ENCODE measurements at places on chromosomes 11 and 22.

GRCh38 chr11:6650980-6651379 is 4.6 kb downstream of the DCHS1 start:
- DNase-seq = no peak

DNA sequence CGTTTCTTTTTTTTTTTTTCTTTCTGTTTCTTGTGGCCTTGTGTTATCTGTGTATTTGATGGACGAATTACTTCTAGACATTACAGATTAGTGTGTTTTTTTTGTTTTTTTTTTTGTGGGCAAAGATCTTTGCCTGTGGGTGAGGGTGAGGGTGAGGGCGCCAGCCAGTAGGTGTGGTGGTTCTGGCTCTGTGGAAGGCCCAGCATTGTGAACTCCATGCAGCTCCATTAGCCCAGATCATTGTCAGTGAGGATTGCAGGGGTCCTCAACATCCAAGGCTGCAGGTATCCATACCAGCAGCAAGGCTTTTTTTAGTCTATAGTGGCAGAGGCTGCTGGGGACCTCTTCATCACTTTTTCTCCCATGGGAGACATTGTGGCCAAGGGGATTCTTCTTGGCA is 13.7 kb downstream of the BIRC2 start:
- no peak for DNase-seq

- no peak for DNase-seq
These were observed 35.2 kb downstream of the PPP2R1B start for GRCh38 chr11:111730871-111731591.

DNA sequence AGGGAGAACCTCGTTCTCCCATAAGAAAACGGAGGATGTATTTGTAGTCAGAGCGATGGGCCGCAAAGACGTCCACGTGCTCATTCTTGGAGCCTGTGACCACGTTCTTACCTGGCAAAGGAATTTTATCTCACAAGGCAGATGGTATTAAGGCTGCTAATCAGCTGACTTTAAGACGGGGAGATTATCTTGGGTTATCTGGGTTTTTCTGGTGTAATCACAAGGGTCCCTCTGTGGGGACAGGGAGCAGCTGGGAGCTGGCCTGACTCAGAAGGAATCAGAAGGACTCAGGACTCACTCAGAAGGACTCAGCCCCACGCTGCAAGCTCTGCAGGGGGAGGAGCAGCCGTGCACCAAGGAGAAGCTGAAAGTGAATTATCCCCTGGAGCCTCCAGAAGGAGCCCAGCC is 7.5 kb upstream of the SIGIRR start:
- DNase-seq = no peak
